ENCODE measurements at places on chromosomes 3 and 15.
A peak's percentile ranks its signal among the peaks of the same experiment; 100 is the strongest.

DNA sequence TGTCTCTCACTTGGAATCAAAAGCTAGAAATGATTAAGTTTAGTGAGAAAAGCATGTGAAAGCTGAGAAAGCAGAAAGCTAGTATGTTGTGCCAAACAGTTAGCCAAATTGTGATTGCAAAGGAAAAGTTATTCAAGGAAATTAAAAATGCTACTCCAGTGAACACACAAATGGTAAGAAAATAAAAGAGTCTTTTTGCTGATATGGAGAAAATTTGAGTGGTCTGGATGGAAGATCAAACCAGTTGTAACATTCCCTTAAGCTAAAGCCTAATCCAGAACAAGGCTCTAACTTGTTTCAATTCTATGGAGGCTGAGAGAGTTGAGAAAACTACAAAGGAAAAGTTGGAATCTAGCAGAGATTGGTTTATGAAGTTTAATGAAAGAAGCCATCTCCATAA lies 11.8 kb downstream of the ADGRG7 start:
- DNase-seq = no peak

- DNase-seq = peak; percentile 6
Observed at GRCh38 chr15:101439285-101439919, 50.1 kb downstream of the PCSK6 start.

DNA sequence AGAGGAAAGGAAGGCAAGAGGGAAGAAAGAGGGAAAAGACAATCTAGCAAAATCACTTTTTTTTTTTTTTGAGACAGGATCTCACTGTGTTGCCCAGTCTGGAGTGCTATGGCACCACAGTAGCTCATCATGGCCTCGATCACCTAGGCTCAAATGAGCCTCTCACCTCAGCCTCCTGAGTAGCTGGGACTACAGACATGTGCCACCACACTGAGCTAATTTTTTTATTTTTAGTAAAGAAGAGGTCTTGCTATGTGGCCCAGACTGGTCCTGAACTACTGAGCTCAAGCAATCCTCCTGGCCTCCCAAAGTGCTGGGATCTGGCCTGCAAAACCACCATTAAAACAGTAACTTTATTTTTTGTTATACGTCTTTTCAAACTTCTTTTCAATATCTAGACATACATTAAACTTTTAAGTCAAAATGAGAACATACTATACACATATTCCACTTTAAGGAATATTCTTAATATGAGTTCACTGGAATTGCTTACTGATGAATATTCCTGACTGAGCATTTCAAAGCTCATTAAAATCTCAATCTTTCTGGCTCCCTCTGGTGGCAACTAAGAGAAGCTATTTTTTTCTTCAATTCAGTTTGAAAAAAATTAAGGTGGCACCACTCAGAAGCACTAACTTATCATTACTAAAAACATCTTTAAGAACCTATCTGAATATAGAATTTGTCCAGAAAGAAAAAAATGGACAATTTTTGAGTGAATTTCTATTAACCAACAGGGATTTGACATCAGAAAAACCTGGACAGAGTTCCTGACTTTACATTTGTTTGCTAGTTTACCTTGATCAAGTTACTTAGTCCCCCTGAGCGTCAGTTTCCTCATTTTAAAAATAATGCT lies 40.9 kb downstream of the UACA start:
- no peak for DNase-seq

DNA sequence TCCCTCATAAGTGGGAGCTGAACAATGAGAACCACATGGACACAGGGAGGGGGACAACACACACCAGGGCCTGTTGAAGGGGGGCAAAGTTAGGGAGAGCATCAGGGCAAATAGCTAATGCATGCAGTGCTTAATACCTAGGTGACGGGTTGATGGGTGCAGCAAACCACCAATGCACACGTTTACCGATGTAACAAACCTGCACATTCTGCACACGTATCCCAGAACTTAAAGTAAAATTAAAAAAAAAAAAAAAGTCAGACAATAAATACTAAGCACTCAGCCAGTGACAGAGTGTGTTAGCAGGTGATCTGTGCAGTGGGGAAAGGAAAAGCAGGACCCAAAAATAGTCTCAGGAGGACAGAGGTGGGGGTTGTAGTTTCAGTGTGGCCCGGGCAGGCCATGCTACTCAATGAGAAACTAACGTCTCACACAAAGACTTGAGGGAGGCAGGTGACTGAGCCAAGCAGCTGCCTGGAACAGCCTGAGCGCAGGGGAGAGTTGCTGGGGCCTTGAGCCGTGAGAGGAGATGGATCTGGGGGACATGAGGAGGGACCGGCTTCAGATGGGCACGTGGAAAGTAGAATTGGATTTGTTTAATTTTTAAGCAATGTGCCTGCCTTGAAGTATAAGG lies 18.4 kb downstream of the ANKDD1A start:
- no peak for DNase-seq

- DNase-seq = no peak
Observed at GRCh38 chr15:38864122-38864521, 299.5 kb upstream of the RASGRP1 start.

GRCh38 chr3:11410564-11410963 lies 138.4 kb downstream of the ATG7 start:
- no peak for DNase-seq

- DNase-seq = no peak
Observed at GRCh38 chr3:113128386-113129015, 82.9 kb upstream of the BOC start.

DNA sequence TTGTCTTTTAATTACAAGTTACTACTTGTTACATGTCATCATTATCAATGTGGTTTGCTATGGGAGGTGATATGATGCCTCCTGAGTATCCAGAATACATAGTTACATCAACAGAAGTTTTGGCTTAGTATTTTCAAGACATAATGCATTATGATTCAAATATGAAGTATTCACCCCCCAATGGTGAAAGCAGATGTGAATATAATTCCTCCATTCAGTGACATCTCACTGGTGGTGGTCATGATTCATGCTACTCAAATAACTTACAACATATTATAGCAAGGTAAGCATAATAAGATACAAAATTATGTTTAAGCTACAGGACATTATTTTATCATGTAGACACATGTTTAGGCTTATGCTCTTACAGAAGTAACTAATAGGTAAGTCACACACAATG lies 34.9 kb upstream of the TTBK2 start:
- no peak for DNase-seq

DNA sequence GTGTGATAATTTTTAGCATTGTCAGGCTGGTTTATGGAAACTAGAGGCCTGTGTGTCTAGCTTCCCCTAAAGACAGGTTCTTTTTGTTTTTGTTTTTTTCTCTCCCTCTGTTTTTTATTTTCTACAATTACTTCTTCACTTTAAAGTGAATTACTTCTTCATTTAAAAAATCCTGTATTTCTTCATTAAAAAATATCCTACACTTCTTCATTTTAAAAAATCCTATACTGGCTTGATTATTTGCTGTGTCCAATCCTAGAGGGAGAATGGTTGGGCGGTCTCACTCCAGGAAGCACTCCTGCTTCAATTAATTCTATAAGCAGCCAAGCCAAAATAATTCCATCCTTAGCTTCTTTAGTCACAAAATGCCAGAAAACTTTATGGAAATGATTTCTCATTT lies 11.8 kb downstream of the ATG7 start:
- DNase-seq = no peak

GRCh38 chr15:77499087-77499760 lies 78.5 kb downstream of the HMG20A start:
- DNase-seq = no peak

DNA sequence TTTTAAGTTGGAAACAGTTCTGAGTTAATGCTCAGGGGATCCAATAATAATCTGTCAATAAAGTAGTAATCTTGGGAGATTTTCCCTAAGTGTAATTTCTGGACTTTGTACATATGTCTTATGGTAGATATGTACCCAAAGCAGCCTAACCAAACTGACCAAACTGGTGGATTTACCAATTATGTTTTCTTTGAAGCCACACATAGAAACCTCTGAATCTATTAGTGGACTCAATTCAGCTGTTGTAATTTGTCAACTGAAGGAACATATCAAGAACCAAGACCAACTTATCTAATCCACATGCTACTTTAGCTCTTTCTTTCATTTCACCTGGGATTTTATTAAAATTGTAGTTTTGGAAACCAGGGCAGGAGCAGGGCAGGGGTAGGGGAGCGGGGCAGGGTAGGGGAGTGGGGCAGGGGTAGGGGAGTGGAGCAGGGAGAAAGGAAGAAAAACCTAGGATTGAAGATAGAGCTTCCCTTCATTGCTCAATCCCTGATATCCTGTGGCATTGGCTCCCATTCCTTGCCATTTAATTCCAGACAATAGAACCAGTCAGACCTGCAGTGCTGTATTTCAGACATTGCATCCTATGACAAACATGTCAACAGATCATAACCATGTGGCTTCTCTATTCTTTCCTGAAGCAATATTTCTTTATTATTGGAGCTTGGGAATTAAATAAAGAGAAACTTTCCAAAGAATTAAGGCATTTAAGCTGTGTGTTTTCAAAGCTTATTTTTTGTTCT lies 101.8 kb downstream of the NFKBIZ start:
- no peak for DNase-seq

DNA sequence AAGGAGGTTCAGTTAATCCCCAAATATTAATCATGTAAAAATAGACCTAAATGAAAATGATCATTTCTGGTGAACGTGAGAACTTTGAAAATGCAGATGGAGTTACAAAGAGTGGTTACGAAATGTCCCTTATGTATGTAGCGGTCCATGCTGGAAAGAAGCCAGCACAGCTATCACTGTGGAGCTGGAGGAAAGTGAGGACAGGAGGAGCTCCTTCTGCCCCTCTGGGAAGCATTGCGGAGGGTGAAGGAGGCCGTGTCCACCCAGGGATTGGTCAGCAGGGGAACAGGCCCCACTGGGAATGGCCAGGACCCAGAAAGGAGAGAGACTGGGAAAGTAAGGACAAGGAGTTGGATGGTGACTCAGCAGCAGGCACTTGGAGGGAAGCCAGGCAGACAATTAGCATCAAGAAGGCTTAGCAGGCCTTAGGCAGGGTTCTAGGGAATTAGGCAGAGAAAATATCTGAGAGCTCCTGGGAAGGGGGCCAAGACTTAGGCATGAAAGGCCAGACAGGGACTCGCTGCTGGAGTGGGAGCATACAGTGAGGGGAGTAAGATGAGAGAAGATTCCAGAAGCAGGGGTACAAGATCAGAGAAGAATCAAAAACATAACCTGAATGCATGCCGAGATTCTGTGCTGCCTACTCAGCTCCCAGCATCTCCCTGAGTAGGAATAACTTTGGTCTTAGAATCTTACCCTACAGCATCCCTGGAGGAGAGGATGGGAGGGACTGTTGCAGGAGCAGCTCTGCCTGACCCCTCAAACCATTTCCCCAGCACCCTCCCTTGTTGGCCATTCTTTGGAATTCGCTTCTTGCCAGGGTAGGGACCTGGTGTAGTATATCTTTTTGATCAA lies 171.0 kb upstream of the UMPS start:
- peak; percentile 67 for DNase-seq

DNA sequence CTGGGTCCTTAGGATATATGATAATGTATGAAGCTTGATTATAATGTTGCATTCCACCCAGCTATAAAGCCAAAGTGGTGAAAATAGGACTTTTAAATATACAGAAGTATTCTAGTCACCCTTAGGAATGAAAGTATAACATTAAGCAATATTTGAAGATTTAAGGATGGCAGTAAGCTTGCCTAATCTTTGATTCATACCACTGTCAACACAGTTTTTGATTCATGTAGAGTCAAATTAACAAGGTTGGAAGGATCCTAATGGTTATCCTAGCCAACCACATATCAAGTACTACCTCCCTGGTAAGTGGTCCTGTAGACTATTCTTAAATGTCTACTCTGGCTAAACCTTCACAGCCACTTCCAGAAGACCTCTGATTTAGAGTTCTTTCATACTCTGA lies 18.6 kb downstream of the ARIH1 start:
- DNase-seq = no peak

DNA sequence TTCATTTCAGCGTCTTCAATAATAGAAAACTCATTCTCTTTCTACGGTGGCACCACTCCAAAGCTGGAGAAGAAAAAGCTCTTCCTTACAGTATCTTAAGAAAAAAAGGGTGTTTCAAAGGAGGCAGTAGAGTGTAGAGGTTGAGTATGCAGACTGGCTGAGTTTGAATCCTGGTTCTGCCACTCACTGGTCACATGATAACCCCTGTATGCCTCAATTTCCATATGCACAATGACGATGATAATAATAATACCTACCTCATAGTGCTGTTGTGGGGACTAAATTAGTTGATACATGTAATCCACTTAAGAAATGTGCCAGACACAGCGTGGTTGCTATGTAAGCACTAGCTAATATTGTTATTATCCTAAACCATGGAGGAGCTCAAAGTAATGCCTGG lies 4.5 kb downstream of the ANP32A start:
- peak; percentile 9 for DNase-seq

DNA sequence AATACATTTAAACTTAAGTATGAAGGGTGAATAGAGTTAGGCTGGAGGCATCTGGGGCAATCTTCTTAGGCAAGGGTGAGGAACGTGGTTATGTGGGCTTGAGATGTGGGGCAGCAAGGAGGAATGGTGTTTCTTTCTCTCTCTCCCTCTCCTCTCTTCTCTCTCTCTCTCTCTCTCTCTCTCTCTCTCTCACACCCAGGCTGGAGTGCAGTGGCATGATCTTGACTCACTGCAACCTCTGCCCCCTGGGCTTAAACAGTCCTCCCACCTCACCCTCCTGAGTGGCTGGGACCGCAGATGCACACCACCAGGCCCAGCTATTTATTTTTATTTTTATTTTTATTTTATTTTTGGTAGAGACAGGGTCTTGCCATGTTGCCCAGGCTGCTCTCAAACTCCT lies 4.0 kb upstream of the MGA start:
- DNase-seq = no peak

DNA sequence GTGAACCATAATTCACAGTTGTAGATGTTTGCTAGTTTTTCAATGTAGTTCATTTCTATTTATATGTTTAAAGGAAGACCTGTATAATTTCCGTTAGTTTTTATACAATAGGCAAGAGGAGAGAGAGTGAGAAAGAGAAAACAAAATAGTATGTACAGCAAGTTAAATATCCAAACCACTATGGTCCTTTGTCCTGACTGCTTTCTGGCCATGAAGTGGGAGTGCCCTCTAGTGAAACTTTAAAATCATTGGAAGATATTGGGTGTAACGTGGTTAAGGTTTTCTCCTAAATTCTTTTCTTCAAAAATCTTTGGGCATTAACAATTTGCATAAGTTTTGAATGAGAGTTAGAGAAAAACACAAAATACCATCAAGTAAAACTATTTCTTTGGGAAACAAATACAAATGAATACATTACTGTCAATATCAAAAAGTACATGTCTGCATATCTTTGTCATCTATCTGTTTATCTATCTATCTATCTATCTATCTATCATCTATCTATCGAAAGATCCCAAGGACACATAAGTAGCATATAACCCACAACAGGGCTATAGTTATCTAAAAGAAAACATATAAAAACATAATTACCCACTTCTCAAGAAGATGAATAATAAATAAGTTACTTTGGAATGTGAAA lies 534.6 kb upstream of the ATP11B start:
- no peak for DNase-seq

- no peak for DNase-seq
Observed at GRCh38 chr15:52233405-52233804, 42.2 kb upstream of the GNB5 start.

DNA sequence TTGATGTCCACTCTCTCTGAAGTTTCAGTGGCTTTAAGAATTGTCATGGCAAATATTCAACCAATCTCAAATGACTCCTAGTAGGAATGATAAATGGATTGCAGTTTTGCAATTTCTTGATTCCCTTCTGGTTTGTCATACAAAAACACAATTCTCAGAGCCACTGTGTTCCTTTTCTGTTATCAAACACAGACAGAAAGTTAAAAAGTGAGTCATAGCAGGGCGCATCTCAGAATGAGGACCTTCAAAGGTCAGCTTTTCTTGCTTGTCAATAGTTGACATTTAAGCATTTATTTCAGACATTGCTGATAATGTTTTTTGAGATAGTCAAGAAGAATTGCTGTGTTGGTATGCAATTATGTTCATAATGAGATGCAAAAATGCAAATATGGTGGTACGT lies 405.9 kb downstream of the NR2F2 start:
- DNase-seq = no peak

Data from breast epithelium (tissue), 4 donors.